Hypothalamus (tissue), 51 donors: ENCODE measurements at places on chromosomes 6 and 20.

GRCh38 chr6:157773248-157773773 lies 49.7 kb upstream of the SNX9 start:
- no peak for DNase-seq

DNA sequence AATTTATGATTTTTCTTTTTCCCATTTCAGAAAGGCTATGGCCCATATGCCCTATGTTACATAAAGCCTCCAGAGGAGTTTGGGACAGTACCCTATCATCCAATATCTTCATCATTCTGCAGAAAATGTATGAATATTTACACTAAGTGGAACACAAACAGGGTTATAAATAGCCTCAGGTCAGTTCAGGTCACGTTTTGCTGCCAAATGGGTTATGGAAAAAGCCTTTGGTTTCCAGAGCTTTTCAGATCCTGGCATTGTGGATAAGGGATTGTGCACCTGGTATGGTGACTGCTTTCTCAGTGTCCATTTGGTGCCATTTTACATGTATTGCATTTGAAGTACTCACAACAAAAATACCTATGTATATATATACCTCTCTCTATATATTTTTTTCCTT lies 29.4 kb downstream of the UTRN start:
- DNase-seq: no peak

GRCh38 chr6:140571145-140571544 lies 1196.7 kb upstream of the CITED2 start:
- DNase-seq: no peak

DNA sequence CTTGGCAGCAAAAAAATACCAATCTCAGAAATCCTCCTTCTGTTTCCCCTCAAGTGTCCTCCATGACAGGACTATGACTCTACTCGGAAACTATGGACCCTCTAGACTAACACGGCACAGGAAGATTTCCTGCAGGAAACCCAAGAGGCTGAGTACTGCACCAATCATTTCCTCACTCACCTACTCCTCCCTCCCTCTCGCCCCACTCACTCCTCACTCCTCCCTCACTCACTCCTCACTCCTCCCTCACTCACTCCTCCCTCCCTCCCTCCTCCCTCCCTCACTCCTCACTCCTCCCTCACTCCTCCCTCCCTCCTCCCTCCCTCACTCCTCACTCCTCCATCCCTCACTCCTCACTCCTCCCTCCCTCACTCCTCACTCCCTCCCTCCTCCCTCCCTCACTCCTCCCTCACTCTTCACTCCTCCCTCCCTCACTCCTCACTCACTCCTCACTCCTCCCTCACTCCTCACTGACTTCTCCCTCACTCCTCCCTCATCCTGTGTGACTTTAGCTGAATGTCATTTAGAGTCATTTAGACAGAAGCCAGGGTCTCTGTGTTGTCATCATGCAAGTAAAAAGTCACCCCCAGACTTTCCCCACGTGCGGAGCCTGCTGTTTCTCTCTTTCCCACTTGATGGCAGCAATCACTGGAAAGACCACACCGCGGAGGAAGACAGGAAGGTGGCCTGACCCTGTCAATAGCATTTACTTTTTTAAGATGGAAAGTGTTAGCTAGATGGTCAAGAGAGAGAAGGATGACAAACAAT lies 226.8 kb upstream of the PDE10A start:
- no peak for DNase-seq

DNA sequence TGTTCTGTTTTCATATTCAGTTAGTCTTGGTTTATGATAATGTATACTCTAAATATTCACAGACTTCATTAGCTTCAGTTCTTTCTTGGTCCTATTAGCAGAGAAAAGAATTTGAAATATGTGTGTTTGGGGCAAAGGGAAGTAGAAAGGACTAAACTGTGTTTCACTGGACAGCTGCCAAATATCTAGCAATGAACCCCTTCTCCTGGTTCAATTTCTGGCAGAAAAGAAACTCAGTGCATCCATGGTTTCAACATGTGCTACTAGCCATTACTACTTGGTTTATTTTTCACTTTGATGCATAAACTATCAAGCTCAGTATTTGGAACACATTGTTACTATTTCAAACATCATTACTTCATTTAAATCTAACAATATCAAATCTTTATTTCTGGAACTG lies 43.6 kb downstream of the FBXL4 start:
- no peak for DNase-seq

DNA sequence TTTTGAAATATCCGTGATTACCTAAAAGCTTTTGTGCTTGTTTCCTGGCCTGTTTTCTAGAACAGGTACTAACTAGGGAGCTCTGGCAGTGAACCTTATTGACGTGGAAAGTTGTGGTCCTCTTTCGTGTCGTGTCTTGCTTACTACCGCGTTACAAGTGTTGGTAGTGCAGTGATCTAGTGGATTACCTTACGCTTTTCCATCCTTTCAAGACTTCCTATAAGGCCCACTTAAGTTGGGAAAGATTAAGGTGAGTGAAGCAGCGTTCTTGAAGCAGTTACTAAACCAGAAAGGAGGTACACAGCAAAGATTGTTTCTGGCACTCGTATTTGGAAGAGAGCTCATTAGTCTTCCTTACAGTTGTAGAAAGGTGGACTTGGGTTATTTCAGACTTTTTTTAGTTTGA lies 1.9 kb downstream of the PNRC1 start:
- no peak for DNase-seq

GRCh38 chr6:47016261-47016660 lies 25.9 kb downstream of the ADGRF1 start:
- DNase-seq: no peak

- DNase-seq: no peak
Observed at GRCh38 chr6:7819431-7820015, 91.1 kb downstream of the TXNDC5 start.

GRCh38 chr6:154123155-154123956 lies 84.3 kb downstream of the OPRM1 start:
- no peak for DNase-seq

DNA sequence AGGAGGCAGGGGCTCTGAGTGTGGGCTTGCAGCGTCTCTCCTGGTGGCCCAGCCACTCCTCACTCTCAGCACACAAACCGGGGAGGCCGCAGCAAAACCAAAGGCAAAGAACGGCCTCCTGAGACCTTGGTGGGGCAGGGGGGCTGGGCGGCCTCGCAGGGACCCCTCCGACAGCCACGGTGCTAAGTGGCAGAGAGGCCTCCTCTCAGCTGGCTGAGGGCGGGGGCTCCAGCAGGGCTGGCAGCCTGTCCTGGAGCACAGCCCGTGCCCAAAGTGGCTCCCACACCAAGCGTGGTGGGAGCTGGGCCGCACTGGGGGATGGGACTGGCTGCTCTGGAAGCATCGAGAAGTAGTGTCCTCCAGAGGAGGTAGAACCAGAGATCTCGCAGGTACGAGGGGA lies 334.4 kb downstream of the QKI start:
- no peak for DNase-seq
